Epithelial cell of prostate (primary cell): ENCODE measurements at places on chromosomes 6 and 20.

GRCh38 chr20:38880952-38881735, 45.1 kb upstream of the FAM83D start:
- no peak for DNase-seq

DNA sequence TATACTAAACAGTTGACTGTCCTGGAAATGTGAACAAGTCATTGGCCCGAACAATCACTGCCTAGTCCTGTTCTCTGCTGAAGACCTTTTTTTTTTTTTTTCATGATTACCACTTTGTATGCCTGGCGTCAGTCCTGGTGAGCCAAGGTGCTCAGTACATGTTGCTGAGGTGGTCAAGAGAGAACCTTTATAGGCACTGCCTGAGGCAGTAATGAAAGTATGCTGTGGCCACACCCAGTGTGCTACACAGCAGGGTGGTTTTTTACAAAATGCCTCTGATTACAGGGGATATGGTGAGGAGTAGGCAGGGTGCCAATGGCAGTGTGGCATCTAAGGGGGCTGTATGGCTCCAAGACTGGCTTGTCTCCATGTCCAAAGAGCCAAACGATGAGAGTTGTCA, 135.1 kb upstream of the ENPP5 start:
- no peak for DNase-seq

- no peak for DNase-seq
These were observed 69.3 kb downstream of the IBTK start for GRCh38 chr6:82178077-82178758.

DNA sequence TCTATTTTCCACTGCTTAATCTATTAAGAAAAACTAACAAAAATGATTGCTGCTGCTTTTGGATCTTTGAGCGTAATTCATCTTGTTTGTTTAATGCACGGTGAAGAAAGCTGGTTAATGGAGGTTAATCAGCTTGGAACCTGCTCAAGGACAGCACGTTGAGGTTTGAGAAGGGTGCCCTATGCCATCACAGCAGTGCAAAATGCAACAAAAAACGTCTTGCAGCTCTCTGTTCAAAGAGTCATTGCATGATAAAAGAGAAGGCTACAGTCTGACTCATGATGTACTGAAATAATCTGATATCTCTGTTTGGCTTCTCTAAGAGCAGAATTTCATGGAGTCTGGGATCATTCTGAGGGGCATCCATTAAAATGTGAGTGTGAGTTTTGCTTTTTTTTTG, 80.6 kb upstream of the PREP start:
- DNase-seq, result no peak

- no peak for DNase-seq
These were observed 47.7 kb downstream of the COL12A1 start for GRCh38 chr6:75158176-75158575.

DNA sequence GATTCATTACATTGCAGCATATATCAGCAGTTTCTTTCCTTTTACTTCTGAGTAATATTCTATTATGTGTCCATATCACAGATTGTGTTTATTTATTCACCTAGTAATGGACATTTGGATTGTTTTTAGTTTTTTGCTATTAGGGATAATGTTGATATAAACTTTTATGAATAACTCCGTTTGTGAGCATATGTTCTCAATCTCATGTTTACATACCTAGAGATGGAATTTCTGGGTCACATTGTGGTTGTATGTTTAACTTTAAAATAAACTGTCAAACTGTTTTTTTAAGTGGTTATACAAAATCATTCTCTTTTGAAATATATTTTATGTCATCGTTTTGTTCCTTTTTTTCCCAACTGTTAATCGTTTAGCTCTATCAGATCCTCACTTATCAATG, 311.6 kb downstream of the MMUT start:
- no peak for DNase-seq

GRCh38 chr6:111361648-111362047, 121.4 kb downstream of the REV3L start:
- no peak for DNase-seq

DNA sequence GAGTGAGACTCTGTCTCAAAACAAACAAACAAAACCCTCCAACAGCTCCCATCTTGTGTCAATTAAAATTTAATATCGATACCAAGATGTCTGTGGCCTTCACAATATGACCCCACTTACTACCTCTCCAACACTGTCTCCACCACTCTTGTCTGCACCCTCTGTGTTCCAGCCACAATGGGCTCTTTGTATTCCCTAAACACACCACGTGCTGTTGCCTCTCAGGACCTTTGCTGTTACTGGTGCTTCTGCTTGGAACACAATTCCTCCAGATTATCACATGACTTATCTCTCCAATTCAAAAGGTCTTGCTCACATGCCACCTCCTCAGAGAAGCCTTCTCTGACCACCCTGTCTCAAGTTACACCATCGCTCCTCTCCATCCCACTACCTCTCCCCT, 6.0 kb upstream of the HCK start:
- DNase-seq, result no peak

DNA sequence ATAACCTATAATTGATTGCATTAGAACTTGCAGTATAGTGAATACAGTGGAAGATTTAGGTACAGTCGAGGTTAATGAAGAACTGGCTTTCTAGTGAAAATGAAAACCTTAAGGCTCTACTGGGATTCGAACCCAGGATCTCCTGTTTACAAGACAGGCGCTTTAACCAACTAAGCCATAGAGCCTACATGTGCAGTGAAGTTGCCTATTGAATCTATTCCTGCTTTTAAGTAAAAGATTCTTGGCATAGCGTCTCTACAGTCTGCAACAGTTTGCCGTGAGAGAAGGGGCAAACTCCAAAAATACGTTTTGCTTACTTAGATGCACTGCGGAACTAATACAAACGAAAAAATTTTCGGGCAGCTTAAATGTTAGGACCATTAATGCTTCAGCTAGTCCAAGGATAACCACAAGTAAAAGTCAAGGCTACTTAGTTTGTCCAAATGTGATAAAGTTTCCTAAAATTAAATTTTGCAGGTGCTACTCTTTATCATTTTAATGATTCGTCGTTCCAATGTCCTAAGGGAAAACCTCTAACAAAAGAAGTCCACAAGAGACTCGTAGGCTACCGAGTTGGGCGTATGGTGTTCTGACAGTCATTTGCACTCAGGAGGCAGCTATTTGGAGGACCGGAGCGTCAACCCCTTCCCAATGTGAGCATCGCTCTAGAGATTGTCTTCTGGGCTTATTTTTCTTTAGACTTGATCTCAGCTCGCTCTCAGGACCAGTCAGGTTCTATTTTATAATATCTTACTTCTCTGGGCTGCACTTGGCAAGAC, 31.3 kb upstream of the ZSCAN23 start:
- peak; percentile 46 for DNase-seq

GRCh38 chr6:43203029-43203717, 21.2 kb downstream of the CUL9 start:
- no peak for DNase-seq

DNA sequence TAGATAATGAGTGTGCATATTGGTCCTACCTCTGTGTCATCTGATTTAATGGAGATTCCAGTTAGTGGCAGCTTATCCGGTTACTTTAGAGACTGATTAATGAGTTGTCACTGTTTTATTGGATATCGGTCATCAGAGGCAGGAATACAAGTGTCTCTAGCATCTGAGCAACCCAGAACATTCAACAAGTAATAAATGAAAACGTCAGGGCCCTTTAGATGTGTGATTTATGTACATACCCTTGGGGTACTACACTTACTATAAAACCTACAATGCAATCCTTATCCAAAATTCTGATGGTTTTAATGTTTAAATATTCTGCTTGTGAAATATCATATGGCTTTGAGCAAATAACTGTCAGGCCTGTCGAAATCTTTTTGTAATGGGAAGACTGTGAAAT, 1117.9 kb upstream of the FLRT3 start:
- no peak for DNase-seq
